Omental fat pad (tissue), 4 donors: ENCODE measurements at places on chromosomes 2 and 18.
A peak's percentile ranks its signal among the peaks of the same experiment; 100 is the strongest.

GRCh38 chr2:6926071-6926732 is 9.0 kb downstream of the RNF144A start:
- no peak for DNase-seq

DNA sequence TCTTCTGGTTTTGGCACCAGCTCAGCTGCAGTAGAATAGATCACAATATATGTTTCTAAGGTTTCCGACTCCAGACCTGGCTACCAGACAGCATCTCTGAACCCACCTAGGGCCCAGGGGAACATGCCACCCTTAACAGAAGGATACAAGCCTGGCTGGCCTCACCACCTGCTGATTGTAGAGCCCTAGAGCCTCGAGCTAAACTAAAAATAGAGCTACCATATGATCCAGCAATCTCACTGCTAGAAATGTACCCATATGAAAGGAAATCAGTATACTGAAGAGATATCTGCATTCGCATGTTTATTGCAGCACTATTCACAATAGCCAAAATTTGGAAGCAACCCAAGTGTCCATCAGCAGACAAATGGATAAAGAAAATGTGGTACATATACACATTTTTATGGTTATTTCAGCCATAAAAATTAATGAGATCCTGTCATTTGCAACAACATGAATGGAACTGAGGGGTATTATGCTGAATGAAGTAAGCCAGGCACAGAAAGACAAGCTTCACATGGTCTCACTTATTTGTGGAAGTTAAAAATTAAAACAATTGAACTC is 242.4 kb upstream of the SLC39A10 start:
- no peak for DNase-seq

DNA sequence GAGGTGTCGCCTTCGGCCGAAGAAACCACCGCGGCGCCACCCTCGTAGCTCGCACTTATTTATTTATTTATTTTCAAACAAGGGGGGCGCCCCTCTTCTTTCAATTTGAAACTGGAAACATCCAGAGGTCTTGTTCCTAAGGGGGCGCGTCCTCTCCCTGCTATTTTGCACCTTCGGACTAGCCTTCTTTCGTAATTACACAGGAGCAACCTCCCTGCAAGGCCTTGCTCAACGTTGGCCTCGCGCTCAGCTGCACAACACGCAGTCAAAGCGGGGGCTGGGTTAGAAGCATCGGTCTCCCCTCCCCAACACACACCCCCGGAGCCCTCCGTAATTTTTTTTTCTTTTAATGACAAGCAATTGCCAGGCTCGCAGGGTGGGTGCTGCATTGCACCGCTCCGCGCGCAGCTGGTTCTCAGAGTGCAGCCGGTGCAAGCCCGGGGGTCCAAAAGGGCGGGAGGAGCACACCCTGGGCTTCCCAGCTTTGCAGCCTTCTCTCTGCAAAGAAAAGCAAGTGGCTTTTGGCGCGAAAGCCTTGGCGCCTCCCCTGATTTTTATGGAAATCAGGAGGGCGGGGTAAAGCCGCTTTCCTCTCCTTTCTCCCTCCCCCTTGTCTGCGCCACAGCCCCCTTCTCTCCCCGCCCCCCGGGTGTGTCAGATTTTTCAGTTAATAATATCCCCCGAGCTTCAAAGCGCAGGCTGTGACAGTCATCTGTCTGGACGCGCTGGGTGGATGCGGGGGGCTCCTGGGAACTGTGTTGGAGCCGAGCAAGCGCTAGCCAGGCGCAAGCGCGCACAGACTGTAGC is at the start of gene MYCN:
TSS of gene MYCN (plus strand) at position 697 of the 807 bp plus-strand sequence. CDS start 1,515 bp downstream, outside the sequence.
- no peak for DNase-seq

DNA sequence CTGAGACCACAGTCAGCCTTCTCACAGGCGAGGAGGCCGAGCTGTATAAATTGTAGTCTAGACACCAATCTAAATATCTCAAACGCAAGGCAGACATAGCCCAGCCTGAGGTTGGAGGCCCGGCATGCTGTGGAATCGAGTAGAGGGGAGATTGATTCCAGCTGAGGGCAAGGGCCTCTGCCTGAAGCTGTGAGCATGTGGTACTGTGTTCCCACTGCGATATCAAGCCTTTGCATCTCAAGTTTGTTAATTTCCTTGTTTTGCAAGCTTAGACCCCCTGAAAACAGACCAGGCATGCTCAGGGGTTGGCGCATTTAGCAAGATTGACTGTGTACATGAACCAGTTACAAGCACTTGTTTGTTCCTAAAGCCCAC is 65.1 kb upstream of the FOSL2 start:
- DNase-seq, result no peak

- DNase-seq, result peak; percentile 55
Observed at GRCh38 chr2:200306196-200306930, at the start of gene SPATS2L. Gene SPATS2L (plus strand): TSS chr2:200306693. CDS start chr2:200389245, 82,552 bp downstream.

GRCh38 chr2:119011910-119012209 is 69.9 kb downstream of the MARCO start:
- DNase-seq, result no peak

GRCh38 chr18:57087644-57088376 is 59.1 kb upstream of the BOD1L2 start:
- no peak for DNase-seq

DNA sequence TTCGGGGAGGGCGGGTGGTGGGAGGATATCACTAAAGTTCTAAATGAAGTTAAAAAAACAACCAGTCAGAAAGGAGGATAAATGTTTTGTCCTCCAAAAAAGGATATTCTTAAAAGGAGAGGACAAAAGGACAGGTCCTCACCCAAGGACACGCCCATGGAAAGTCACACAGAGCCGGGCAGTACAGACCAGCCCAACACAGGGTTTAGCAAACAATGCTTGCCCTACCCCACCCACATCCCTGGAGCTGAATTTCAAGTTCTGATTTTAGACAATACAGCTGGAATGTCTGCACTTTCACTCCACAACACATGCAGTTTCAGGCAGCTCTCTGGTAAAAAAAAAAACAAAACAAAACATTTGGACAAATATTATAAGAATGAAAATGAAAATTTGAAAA is 67.9 kb downstream of the SLC9A4 start:
- DNase-seq, result no peak

GRCh38 chr2:11071939-11072338 is 83.3 kb upstream of the SLC66A3 start:
- no peak for DNase-seq

DNA sequence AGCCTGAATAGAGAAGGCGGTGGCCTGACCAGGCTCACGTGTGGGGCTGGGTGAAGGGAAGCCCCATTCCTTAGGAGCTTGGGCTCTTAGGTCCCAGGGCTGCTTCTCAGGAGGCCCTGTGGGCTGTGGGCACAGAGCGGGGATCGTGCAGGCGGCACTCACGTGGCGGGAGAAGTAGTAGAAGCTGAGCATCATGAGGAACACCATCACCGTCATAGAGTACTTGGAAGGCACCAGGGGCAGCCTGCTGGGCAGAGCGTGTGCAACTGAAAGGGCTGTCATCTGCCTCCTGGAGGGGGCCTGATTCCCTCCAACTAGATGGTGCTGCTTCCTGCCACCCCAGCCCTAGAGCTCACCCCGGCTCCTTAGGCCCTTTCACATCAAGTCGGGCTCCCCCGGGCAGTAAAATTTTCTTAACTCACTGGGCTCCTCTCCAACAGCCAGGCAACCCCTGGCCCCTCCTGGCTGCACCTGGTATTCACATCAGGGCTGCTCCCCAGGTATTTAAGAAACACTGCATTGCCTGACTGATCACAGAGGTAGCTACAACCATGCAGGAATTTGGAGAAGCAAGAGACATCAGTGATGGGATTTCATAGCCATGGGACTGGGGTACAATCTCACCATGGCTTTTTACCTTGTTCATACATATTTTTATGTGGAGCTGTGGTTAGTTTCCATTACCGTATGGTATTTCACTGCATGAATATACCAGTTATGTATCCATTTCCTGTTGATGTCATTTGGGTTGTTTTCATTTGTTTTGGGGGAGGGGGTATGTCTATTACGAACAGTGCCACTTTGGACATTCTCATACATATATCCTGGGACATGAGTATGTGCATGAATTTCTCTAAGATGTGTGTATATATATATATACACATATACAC is 32.9 kb downstream of the CENPO start:
- DNase-seq, result no peak

- DNase-seq, result no peak
Observed at GRCh38 chr2:157283468-157283867, 26.0 kb downstream of the GALNT5 start.

DNA sequence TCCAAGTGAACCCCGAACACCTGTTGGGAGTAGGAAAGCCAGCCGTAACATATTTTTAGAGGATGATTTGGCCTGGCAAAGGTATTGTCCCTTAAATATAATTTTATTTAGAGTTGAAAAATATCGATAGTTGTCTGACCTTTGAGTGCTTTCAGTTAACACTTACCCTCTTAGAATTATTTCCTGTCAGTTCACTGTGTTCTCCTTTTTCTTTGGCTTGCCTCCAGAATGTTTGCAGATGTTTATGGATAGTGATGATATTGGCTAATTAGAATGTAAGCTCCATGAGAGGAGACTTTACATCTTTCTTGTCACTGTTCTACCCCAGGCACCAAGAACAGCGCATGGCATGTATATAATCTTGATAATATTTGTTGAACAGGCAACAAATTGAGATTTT is 19.8 kb downstream of the PIKFYVE start:
- no peak for DNase-seq

- DNase-seq, result peak; percentile 3
Observed at GRCh38 chr2:10226038-10226724, 76.5 kb upstream of the HPCAL1 start.

DNA sequence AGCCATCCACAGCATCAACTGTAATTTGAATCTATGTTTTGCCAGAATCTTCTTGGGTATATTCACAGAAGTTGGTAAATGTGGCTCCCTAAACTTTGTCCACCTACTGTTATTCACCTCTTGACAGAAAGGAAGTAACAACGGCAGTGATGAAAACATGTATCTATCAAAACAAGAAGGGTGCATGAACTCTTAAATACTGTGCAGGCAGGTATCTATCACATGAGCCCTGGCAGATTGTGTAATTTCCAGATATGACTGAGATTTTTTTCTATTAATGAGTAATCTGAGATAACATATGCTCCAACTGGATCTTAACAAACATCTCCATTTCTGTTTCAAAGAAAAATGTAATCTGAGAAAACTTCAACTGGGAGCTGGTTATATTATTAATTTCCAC is 36.6 kb downstream of the SFT2D3 start:
- no peak for DNase-seq

GRCh38 chr2:162184821-162185450 is 32.9 kb upstream of the GCG start:
- DNase-seq, result no peak

DNA sequence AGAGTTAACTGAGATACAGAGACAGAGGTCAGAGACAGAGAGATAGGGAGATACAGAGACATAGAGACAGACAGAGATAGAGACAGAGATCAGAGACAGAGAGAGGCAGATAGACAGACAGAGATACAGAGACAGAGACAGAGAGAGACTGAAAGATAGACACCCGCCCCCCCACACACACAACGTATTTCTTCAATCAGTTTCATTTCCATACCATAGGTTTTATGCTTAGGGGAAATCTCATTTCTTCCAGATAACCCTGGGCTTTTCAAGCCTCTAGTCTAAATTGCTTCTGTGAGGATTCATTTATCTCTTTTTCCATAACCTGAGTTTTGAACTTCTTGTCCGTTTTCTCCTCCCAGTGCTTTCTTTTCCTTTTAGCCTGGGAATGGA is 94.6 kb downstream of the CD8B2 start:
- no peak for DNase-seq

- DNase-seq, result no peak
Observed at GRCh38 chr2:49005261-49005660, 149.1 kb downstream of the FSHR start.

DNA sequence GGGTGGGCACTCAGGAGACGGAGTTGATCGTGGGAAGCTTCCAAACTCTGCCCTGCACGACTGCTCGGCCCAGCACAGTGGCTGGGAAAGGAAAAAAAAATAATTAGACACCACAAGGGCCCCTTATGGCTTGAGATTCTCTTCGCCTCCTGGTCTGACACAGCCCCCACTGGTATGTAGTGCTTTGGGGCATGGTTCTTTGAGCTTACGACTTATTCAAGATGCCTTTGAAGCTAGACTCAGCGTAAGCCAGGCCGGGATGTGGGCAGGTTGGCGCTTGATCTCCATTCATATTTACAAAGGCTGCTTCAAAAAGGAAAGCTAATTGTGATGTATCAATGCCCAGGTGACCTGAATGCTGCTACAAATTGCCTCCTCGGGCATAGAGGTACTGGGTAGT is 50.5 kb downstream of the CXCR4 start:
- DNase-seq, result no peak

- no peak for DNase-seq
Observed at GRCh38 chr2:64853894-64854293, 135.3 kb upstream of the SLC1A4 start.

DNA sequence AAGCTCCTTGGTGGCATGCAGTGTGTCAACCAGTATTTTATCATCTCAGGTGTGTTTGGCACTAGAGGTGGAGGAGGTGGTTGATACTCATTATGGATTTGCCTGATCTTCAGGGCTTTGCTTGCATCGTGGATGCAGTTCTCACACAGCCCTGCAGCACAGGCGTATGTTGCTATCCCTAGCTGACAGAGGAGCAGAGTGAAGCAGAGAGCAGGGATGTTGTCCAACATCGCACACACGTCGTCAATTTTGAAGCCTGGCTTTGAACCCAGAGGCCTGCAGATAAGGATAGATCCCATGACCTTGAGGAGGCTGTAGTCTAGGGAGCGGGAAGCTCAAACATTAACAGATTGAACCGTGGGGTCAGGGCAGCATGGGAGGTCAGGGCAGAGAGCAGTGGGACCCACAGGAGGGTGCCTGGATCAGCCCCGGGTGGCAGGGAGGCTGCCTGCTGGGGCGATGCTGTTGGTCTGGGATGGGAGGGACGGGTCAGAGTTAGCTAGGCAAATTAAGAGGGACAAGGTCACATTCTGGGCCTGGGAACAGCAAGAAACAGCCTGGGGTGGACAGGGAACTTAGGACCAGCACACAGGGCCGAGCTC is 4.2 kb downstream of the RNF144A start:
- DNase-seq, result no peak

DNA sequence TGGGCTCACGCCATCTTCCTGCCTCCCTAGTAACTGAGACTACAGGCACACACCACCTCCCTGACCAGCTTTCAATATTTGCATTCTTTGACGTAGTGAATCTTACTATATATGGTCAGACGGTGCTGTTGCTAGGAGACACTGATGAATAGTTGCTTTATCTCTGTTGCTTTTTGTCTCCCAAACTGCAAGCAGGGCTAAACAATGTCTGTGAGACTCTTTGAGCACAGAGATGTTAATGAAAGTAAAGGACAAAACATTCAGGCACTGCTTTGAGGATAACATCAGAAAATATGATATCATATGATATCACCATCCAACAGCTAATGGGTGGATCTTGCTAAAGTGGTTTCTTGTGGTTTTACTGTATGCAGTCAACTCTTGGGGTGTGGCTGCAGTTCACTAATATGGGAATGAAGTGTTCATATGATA is 43.0 kb downstream of the EMILIN2 start:
- DNase-seq, result no peak

- no peak for DNase-seq
Observed at GRCh38 chr2:135818937-135819610, 17.9 kb downstream of the LCT start.
